Activated T-cell treated with anti-CD3 and anti-CD28 coated beads for 48 hours (primary cell): ENCODE measurements at places on chromosomes 11 and 22.

- no peak for DNase-seq
Measured at GRCh38 chr11:43516316-43516850, 157.7 kb downstream of the TTC17 start.

- no peak for DNase-seq
Measured at GRCh38 chr22:36768141-36768540, 7.8 kb downstream of the IFT27 start.

DNA sequence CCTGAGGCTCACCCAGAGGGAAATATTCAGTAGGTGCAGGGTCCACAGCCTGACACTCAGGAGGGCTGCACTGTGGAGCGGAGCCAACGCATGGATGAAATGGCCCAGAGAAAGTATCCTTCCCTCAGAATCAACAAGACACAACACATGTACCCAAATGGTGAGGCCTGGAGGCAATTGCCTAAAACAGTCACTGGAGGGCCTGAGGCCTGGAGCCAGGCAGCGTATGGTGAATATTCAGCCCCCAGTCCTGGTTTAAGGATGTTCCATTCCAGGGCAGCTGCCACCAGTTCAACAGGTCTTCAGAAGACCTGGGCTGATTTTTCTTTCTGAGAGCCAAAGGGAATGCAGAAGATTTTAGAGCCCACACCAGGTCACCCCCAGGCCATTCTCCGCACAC is 264.8 kb downstream of the INSC start:
- no peak for DNase-seq

GRCh38 chr11:102868339-102868738 is 6.4 kb downstream of the MMP12 start:
- no peak for DNase-seq

- DNase-seq, result no peak
Measured at GRCh38 chr11:72443016-72443415, 8.7 kb upstream of the CLPB start.

GRCh38 chr11:100624346-100624745 is 62.7 kb upstream of the ARHGAP42 start:
- DNase-seq, result no peak

DNA sequence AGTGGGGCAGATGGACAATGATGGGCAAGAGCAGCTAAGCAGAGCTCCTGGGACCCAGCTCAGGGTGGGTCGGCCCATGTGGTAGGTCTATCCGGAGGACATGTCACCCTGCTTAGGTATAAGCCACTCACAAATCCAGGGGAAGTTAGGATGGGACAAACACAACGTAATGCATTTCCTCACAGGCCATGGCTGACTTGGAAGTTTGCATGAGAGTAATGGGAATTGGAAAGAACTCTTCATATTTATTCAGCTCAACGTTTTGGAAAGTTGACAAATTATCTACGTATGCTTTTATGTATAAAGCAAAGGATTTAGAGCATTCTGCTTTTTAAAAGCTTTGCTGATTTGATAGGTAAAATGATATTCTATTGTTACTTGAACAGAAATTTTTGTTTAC is 74.9 kb downstream of the SMCO4 start:
- DNase-seq, result no peak

DNA sequence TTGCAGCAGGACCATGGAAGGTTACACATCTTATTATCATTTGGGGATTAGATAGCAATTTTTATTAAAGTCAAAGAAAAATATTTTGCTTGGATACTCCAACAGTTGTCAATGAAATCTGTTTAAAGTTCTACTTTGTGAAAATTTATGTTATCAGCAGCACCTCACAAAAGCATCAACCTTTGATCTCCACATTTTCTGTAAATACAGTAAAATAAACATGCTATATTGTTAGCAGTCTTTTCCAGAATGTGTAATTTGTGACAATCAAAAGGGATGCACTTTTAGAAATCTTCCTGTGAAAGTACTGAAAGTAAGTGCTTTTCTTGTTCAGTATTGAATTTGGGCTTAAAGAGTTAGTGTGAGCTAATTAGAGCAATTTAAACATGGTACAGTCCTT is 4.1 kb downstream of the SLC22A25 start:
- no peak for DNase-seq

DNA sequence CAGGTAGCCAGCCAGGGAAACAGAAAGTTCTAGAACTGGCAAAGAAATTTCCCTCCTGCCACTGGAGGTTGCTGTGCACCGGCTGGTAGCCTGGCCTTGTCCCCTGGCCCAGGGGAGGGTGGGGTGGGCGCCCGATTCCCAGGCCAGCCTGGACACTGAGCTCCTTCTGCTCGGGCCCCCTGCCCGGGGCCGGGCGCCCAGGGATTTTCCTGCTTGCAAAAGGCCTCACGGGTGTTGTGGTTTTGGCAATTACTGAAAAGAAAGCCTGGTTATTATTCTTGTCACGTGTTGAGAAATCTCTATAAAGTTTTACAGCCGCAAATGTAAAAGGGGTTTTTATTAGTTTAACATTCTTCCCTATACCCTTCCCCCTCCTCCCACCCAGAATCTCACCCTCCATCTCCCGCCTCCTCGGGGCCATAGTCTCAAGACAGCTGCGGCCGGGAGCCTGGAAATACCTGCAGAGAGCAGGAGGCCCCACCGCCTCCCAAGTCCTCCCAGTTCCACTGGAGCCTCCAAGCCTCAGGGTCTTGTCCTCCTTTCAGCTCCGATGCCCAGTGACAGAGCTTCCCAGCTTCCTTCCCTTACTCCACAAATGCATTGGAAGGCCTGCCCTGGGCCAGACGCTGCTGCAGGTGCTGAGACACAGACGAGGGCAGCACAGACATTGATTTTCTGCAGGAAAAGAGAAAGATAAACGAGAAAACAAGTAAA is 1515.6 kb downstream of the TBC1D22A start:
- no peak for DNase-seq
